ENCODE measurements at places on chromosomes 16 and 17.

GRCh38 chr16:10494343-10495030 is 85.9 kb downstream of the EMP2 start:
- no peak for DNase-seq

DNA sequence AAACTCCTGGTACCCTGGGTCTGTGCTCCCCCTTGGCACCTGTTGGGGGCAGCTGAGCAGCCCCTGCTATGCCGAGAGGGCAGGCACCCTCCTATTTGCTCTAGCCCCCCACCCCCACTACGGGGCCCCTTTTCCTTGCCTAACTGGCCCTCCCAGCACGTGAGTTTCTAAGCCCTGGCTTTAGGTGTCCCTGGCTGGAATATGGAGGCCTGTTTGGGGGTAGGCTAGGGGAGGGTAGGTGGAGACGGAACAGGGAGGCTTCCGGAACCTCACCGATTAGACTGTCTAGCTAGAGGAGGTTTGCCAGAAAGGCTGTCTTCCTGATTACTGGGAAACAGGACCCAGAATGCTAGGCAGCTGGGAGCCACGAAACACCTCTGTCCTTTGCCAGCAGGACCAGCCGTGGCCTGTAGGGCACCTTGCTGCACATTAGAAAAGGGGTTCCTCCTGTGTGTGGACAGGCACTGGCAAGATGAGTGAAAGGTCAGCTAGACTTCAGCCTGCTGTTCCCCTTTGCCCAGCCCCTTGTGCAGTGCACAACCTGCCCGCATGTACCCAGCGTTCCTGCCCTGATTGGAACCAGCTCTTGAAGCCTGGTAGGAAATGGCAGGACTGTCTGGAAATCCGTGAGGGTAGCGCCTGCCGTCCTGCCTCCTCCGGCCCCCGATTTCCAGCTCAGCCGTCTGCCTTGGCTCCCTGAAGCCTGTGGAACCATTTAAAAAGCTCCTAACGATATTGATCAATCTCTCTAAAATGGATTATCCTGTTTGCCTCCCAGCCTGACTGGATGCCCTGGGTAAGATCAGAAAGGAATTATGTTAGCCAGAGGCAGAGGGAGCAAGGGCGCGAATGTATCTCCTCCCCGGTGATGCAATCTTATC is 83.4 kb upstream of the GSE1 start:
- no peak for DNase-seq

DNA sequence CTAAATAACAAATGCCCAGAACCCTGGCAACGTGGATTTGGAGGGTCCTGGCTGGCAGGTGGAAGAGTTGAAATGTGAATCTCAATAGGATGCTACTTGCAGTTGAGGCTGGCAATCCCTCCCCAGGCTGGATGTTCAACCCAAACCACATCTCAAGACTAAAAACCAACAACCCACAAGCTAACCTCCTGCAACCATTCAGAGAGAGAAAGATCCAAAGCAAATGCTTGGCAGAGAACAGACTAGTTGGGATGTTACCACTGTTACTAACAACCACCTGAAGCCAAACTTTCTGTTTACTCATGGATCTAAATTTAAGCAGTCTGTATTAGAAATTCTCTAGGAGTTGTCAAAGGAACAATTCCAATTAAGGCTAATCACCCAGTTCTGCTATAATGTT is 27.9 kb downstream of the SMG6 start:
- no peak for DNase-seq

DNA sequence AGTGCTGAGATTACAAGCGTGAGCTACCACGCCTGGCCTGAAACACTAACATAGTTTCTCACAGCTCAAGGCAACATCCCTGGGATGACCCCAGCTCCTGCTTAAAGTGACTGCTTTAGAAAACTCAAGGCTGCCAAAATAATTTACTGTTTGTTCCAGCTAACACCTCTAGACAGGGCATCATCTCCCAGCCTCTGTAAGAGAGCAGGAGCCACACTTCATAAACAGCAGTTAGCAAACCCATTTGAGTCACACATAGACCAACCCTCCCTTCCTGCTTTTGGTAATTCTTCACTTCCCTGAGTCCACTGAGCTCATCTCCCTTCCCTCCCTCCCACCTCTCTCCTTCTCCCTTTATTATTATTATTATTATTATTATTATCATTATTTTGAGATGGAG is 201.3 kb downstream of the XYLT1 start:
- DNase-seq = no peak

DNA sequence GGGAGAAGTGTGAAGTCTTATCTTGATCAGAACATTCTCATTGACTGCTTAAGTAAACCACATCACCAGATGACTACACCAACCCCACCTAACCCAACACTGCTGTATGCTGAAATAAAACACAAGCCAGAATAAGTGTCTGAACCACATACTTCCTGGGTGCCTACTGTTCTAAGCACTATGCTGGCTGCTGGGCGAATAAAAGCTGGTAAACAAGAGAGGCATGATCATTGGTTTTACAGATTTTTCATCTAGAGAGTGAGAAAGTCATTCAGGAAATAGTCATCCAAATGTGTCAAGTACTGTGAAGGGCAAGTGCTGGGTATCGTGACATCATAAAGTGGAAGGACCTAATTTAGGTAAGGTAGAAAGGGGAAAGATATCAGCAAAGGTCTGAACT is 199.0 kb upstream of the SOX9 start:
- DNase-seq = no peak

DNA sequence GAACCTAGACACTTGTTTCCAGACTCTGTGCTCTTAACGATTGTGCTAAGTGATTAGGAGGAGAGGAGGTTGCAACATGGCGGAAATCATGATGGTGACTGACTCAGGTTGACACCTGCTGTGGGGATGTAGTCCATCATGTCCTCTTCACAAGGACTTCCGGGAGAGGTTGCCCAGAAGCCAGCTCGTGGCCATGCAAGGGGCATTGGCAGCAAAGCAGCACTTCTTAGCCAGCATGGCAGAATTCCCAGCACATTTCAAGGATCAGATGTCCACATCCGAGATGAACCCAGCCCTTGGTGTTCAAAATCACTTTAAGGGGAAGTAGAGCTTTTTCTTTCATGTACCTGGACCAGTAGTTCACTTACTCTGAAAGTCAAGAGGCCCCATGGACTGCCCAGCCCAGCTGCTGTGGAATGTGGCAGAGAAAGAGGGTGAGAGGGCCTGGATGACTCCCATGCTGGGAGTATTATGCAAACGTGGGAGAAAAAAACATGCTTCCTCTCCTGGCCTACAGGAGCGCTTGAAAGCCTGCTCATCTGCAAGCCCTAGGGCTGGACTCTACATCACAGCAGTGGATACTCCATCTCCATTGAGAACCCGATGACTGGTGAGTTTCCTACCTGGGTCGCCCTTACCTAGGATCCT is 65.5 kb downstream of the IRX6 start:
- DNase-seq = no peak

DNA sequence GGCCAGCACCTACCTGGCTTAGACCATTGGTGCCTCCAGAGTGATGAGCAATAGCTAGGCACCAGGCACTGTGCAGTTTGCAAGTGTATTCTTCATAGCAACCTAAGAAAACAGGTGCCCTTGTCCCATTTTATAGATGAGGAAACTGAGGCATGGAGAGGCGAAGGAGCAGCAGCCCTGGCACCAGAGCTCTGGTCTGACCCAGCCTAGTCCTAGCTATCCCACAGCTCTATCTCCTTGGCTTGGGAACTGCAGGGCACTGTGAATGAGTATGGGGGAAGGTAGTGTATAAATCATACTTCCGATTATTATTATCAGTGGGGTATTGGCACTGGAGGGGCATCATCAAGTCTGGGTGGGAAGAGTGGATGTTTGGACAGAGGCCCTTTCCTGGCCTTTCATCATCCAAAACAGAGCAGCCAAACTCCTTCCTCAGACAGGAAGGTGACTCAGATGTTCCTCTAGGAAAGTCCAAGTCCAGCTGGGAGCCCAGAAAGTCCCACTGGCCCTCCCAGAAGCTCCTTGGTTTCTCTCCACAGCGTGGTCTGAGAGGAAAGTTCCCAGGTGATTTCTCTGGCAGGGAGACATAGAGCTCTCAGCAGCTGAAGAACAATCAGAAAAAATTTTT is 32.0 kb upstream of the PLLP start:
- DNase-seq = no peak

DNA sequence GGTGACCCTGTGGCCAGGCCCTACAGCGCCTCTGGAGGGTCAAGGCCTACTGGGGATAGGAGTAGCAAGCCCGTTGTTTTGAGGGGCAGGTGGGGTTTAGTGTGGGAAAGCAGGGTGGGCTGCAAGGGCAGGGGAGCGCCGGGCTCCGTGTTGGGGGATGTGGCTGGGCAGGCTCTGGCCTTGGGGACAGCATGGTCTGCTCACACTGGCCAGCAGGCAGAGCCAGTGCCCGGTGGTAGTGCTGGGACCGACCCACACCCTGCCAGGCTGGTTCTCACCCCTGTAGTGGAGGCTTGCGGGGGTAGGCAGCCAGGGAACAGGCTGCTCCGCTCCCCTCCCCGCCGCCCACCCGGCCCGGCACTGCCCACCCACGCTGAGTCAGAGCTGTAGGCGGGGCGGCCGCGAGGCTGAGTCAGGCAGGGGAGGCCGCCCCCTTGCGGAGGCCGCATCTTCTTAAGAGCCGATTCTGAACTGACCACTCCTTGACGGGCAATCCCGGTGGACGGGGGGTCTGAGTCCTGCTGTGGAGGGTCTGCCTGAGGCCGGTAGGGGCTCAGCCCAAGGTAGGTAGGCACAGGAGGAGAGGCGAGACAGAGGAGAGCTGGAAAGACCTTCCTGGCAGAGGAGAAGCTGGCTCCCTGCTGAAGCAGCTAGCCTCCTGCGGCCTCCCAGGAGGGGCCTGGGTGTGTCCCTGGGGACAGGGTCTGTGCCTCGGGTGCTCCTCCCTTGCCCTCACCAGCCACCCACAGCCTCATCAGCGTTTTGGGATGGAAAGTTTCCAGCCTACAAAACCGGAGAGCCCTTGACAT is 62.4 kb downstream of the BAIAP2 start:
- DNase-seq = no peak

DNA sequence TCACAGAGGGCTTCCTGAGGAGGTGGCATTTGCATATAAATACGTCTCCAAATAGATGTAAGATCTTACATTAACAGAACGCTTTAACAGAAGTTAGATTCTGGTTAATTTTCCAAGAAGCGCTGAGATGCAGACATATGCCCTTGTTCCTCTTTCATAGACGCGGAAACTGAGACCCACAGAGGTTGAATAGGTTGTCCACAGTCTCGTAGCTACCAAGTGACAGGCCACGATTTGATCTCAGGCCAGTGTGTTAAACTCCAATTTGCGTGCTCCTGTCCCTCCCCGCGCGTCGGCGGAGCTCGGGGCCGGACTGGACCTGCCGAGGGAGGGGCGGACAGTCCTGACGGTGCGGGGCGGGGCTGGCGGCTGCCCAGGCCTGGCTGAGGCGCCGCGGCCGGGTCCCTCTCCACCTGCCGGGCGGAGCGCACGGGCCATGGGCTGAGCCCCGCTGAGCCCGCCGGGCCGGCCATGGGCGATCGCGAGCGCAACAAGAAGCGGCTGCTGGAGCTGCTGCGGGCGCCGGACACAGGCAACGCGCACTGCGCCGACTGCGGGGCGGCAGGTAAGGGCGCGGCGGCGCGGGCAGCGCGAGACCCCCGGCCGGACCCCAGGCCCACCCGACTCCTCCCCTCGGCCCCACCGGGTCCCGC is at the start of gene ADAP2:
ADAP2 (plus strand) TSS at position 402 of the 653 bp plus-strand sequence; CDS start at position 472, 70 bp downstream.
- no peak for DNase-seq

DNA sequence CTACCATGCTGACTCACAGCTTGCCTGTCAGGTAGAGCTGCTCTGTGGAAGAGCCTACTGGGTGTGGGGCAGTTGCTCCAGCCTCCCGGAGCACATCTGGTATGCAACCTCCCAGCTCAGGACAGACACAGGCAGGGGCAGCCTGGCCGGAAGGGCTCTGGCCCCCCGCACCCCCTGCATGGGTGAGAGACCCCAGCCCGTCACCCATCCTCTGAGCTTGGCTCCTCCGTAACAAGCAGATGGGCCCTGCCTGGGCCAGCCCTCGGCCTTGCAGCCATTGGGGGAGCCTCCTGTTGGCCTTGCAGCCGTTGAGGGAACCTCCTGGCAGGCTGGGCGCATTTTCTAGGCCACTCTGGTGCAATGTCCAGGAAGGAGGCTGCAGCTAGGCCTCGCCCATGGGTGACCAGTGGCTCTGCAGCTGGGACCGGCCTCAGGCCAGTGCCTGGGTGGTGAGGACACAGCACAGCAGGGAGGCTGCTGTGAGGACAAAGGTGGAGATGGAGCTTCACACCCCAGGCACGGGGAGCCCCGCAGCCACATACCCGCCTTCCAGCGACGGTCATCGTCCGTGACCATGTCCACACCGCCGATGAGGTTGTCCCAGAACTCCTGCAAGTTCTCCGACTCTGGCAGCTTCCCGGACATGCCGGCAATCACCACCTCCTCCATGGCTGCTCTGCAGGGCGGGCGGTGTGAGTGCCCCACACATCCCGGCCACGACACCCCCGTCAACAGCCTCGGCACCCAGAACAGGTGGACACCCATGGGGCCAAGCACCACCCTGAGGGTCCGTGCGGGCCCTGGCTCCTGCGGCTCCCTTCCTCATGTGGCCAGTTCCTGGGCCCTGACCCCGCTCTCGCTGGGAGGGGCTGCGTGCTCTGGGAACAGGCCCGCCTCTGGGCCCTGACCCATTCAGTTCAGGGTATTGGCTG is 2.0 kb downstream of the FASN start:
- no peak for DNase-seq

DNA sequence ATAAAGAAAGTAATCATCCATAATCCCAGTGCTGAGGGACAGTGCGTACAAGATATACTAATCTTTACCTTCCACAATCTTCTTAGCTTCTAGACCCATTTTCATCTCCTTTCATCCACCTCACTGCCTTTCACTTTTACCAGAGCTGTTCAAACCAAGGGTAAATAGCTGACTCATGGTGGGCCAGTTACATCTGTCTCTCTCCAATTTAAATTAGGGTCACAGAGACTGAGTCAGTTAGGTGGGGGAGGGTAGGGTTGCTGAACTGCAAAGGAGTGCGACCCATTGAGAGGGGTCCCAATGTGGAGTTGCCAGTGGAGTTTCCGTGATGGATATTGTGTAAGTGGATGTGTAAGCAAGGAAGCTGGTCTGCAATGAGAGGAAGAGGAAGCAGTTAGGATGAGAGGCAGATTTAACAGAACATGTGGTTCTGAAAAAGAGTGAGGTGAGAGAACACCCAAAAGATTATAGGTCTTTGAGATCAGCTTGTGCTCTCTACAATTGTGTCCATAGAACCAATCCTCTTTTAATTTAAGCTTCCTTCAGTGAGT is 83.5 kb downstream of the GP2 start:
- no peak for DNase-seq

GRCh38 chr17:31568539-31568938 is 177.1 kb downstream of the RAB11FIP4 start:
- no peak for DNase-seq

- no peak for DNase-seq
These were observed 210.6 kb downstream of the HAPSTR1 start for GRCh38 chr16:9302072-9302471.

Data from NCI-H187 treated with DMSO at 0.1 percent for 48 hours (cell line).